ENCODE measurements at places on chromosomes 3 and 15.

GRCh38 chr3:25453619-25454004 lies 25.5 kb downstream of the RARB start:
- DNase-seq, result no peak

DNA sequence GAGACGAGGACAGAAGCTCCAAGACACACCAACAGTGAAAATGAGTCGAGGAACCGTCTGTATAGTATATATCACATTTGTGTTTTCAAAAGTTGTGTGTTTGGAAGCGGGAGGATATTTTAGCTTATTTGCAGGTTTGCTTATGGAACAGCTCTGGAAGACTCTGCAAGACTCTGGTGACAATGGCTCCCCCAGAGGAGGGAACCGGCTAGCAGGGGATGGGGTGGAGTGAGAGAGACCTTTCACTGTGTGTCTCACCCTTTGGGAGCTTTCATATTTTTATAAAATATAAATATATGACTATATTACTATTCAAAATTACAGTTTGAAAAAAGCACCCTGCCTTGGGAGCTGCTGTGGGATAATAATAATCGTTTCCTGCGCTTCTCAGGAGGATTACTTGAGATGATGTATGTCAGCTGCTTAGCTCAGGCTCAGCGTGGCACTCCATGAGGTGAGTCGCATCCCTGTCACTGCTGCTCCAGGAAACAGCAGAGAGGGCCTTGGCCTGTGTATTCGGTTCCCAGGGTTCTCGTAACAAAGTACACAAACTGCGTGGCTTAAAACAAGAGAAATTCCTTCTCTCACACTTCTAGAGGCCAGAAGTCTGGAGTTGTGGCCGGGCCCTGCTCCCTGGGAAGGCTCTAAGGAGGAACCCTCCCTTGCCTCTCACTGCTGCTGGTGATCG lies 183.9 kb downstream of the FAM43A start:
- DNase-seq, result no peak

DNA sequence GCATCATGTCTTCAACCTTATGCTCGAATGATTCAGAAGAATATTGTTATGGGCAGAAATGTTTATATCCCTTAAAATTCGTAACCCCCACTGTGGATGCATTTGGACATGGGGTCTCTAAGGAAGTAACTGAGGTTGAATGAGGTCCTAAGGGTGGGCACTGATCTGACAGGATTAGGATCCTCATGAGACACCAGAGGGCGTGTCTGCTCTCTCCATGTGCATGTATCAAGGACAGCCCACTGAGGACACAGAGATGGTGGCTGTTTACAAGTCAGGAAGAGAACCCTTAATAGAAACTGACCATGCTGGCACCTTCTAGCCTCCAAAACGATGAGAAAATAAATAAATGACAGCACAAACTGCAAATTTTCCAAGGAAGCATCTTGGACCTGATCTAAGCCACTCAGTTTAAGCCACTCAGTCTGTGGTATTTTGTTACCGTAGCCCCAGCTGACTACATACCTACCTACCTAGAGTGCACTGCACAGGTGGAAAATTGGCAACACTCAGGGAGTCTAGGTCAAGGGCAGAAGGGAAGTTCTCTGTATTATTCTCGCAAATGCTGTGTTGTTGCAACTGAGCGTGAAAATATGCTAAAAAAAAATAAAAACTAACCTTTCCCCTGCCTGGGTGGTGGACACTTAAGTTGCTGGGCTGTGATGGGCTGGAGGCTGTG lies 126.6 kb downstream of the TJP1 start:
- DNase-seq, result no peak

- DNase-seq, result no peak
Observed at GRCh38 chr15:80580106-80580505, 115.0 kb upstream of the ABHD17C start.

DNA sequence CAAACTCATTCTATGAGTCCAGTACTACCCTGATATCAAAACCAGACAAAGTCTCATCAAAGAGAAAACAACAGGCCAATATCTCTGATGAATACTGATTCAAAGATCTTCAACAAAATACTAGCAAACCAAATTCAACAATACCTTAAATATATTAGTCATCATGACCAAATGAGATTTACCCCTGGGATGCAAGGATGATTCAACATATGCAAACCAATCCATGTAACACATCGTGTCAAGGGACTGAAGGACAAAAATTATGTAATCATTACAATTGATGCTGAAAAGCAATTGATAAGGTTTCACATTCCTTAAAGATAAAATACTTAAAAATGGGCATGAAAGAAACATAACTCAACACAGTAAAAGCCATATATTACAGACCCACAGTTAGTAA lies 1476.9 kb downstream of the SI start:
- DNase-seq, result no peak

DNA sequence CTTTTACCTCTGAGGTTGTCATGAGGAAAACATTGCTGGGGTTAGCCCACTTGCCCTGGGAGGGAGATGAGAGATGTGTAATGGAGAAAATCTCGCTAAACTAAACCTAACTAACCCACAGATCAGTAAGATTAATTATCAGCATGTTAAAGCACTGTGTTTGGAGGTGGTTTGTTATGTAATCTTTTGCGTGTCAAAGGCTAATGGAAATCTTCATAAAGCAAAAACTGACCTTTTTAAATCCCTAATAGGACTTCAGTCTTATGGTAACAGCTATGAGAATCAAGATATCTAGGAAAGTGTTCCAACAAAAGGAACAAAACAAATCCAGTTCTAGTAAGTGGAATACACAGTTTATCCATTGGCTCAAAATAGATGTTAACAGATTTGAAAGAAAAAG lies 102.7 kb downstream of the PLOD2 start:
- no peak for DNase-seq

- DNase-seq, result no peak
Observed at GRCh38 chr3:121957674-121958415, 63.6 kb downstream of the SLC15A2 start.

DNA sequence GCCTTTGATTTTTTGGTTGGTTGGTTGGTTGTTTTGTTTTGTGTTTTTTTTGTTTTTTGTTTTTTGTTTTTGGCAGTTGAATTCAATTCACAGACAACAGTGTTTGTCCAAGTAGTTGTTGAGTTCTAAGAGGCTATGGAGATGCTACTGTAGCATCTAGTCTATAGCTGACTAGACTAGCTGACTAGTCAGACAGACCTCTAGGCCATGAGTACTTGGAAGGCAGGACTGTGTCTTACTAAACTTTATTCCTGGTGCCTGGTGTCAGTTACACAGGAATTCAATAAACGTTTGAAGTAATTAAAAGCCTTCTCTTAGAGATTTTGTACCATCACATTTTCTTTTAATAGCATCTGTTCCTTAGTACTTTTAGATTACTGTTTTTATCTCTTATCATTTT lies 35.7 kb downstream of the RNF13 start:
- no peak for DNase-seq

GRCh38 chr15:99994849-99995248 lies 261.6 kb upstream of the LYSMD4 start:
- no peak for DNase-seq

DNA sequence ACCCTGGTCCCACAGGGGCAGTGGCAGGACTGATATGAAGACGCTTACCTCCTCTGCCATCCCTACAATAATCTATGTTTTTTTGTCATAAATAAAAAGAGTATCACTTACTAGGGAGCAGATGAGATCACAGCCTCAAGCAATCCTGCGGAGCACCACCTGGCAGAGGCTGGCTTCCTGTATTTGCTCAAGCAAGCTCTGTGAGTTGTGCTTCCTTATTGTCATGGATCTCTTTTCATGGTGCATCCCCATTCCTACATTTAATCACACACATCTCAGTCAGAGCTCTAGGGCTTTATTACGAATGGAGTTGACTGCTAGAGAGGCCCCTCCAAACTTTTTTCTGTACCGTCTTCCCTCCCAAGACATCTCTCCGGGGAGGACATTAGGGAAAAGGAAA lies 186.0 kb downstream of the UBE2E2 start:
- DNase-seq, result no peak
